Activated naive CD8-positive, alpha-beta T cell treated with anti-CD3 and anti-CD28 coated beads for 36 hours (primary cell): ENCODE measurements at places on chromosomes 3 and 15. TPM values are rescaled to one million over a fixed set of nuclear protein-coding genes. Genes with fewer than 3 reads are reported as not detected.

IQCF5 gene
- not detected for total RNA-seq

PIERCE2 gene
- total RNA-seq, result not detected

KBTBD13 gene
- total RNA-seq, result not detected

ATP10A gene
- 26.8 TPM for total RNA-seq

TNNC1 gene
- total RNA-seq, result 4.2 TPM

CCR1 gene
- total RNA-seq, result not detected

SKOR1 gene
- 0.16 TPM for total RNA-seq

CHRNA5 gene
- 6.3 TPM for total RNA-seq

AADACL2 gene
- total RNA-seq, result not detected

GPR27 gene
- total RNA-seq, result 0.68 TPM

GRM7 gene
- total RNA-seq, result not detected

NDUFB5 gene
- total RNA-seq, result 106 TPM

CKMT1A gene
- total RNA-seq, result not detected

MOBP gene
- total RNA-seq, result not detected

PPP1R14D gene
- not detected for total RNA-seq

ACAD9 gene
- total RNA-seq, result 47.6 TPM
